Right forelimb (tissue), 1 donor: ENCODE measurements at places on chromosomes 11 and 22.

DNA sequence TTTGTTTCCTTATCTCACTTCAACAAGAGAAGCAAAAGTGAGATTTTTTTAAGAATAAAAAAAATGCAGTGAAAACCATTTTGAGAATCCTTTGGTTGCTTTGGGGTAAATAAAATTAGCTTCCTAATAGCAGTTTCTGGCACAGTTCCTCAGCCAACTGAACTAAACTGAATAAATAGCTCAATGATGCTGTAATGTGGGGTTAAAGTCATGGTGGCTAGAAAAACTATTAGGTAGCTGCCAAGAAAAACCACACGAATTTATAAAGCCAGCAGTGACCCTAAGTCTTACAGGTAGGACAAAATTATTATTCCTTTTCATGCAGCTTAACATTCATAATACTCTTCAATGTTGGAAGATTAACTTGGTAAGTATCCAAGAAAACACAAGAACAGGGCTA is 142.4 kb downstream of the APIP start:
- no peak for DNase-seq

DNA sequence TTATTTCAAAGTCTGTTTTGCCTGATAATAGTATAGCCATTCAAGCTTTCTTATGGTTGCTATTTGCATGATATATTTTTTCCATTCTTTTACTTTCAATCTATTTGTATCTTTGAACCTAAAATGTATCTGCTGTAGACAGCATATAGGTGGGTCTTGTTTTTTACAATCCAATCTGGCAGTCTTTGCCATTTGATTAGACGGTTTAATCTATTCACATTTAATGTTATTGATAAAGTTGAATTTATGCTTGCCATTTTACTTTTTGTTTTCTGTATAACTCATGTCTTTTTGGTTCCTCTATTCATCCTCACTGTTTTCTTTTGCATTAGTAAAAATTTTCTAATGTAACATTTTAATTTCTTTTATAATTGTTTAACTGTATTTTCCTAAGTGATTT is 37.4 kb downstream of the MMP20 start:
- DNase-seq, result no peak

GRCh38 chr11:116792869-116793771 is 1.4 kb upstream of the APOA5 start:
- no peak for DNase-seq

- no peak for DNase-seq
These were observed 642.4 kb upstream of the API5 start for GRCh38 chr11:42669248-42669976.

- DNase-seq, result no peak
These were observed 370.5 kb downstream of the MN1 start for GRCh38 chr22:27431081-27431480.
